ENCODE measurements at places on chromosomes 2 and 18.

- DNase-seq = no peak
Observed at GRCh38 chr2:47653036-47653435, 129.9 kb upstream of the MSH6 start.

DNA sequence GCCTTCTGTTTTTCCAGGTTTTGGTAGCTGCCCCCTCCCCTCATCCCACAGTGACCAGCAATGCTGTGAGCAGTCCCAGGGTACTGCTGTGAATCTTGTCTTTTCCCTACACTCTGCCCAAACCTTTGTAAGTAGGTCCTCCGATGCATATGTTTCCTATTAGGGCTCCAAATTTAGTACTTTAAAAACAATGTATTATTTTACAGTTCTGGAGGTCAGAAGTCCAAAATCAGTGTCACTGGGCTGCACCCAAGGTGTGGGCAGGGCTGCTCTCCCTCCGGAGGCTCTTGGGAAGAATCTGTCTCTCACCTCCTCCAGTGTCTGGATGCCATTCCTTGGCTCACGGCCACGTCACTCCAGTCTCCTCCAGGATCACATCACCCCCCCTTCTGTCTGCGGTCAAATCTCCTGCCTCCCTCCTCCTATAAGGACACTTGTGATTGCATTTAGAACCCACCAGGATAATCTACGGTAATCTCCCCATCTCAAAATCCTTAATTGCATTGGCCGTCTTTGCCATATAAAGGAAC is 208.5 kb downstream of the SH3BP4 start:
- DNase-seq = no peak

DNA sequence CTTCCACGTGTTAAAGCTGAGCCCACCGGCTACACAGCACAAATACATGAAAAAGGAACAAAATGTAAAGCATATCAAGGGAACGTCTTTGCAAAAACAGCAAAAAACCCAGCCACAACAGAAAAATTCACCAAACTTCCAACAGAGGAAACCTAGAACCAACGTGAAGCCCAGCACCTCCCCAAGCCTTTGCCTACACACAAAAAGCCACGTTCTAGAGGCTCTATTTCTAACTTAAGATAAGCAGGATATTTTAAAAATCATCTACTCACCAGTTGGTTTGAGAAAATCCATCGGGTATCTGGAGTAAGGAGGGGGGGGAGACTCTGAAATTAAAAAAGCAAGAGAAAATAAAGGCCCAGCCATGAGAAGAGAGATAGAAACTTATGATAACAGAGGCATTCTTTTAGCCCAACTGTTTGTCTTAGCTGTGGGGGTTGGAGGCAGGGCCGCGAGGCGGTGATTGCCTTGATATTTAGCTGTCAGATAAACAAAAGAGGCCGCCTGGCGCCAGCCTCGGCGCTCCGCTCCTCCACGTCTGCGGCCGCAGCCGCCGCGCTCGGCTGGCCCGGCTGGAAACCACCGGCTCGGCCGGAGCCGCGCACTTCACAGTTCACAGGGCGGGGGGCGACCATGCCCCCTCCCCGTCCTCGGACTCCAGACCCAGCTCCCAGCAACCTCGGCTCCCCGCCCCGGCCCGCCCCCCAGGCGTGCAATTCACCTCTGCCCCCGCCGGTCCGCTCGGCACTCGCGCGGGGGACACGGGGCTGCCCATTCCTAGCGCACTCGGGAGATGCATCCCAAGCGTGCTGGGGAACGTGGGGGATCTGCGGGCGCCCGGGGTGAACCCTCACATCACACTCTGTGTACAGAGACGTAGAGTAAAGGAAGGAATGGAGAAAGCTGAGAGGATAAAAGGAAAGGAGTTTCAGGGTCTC is 2.4 kb downstream of the SMAD7 start:
- DNase-seq = no peak

GRCh38 chr2:67456428-67456827 is 59.3 kb downstream of the ETAA1 start:
- DNase-seq = no peak

- DNase-seq = no peak
Observed at GRCh38 chr2:238955648-238956531, 108.0 kb downstream of the TWIST2 start.

- no peak for DNase-seq
Observed at GRCh38 chr2:39175026-39175812, 54.4 kb upstream of the SOS1 start.

GRCh38 chr2:46942143-46942526 is 26.5 kb upstream of the MCFD2 start:
- peak; percentile 66 for DNase-seq
